NT2/D1 (cell line): ENCODE measurements at places on chromosomes 2 and 18.

DNA sequence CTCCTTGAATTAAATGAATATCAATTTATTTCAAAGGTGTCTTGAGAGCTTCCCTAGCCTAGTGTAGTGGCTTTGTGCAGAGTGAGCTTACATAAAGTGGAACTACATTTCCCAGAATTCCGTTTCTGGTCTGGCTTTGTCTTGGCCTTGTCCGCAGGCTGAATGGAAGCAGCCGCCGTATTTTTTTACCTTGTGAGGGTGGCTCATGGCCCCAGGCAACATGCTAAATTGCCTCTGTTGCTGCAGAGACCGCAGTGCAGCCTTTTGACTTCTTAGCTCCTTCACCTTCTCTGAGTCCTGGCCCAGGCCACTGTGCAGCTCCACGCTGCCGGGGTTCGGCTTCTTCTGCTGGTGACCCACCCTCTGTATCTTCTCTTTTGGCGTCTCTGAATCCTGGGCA is 114.8 kb upstream of the SLC38A11 start:
- DNase-seq, result peak; percentile 47

DNA sequence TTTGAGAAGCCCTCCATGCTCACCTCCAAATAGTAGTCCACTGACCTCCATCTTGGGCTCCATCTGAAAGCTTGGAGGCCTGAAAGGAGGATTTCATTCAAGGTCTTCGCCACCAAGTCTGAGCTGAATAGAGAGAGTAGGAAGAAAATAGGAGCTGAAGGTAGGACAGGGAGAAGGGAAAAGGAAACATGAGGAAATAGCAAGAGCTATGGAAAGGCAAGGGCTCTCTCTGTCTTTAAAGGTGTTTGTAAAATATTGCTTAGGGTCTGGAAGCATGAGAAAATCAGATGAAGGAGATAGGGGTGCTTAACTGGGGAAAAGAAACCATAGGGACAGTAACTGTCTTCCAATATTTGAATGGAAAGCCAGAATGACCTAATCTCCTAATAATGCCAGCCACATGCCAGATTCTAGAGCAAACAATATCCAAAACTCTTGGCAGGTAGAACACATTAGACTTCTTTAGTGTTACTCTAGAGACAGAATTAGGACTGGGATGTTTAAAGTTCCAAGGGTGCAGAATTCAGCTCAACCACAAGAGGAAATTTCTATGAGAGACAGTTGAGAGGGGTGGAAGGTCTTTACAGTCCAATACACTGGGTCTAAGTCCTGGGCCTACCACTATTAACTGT is 67.4 kb downstream of the NAB1 start:
- DNase-seq, result no peak

GRCh38 chr2:128450211-128451024 is 131.8 kb upstream of the HS6ST1 start:
- DNase-seq, result no peak

GRCh38 chr2:159124931-159125467 is 156.6 kb downstream of the TANC1 start:
- no peak for DNase-seq

DNA sequence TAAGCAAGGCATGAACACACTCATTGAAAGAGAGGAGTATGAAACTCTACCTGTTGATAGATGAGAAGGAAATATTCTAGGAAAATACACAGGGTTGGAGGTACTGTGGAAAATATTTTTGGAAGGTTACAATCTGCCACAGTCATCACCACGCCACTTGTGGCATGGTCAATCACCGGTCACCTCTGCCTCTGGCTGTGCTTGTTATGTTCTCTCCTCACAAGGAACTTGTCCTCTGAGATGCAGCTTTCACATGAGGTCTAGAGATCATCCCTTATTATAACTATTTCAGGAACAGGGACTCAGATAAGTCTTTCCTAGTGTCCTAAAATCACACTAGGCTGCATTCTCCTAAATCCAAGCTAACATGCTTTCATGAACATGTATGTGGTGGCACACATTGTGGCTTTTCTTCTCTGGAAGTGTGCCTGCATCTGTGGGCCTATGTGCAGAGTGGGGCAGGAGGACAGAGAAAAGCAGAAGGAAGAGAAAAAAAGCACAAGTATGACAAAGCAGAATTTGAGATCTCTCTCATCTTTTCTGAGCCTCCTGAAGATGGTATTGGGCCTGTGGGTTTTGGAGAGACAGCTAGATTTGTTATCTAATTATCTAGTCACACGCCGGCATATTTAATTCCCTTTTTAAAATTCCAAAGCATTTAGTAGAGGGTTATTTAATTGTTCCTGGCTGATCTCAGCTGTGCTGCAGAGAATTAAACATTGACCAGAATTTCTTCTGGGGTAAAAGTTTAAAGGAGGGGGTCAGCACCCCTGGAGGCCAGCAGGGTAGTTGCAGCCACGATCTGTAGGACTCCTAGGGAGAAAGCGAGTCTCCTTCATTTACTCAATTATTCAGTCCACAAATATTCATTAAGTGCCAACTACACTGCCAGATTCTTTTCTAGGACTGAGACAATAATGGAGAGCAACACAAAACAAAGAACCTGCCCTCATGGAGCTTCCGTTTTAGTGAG is 294.6 kb downstream of the RDH14 start:
- DNase-seq, result no peak

DNA sequence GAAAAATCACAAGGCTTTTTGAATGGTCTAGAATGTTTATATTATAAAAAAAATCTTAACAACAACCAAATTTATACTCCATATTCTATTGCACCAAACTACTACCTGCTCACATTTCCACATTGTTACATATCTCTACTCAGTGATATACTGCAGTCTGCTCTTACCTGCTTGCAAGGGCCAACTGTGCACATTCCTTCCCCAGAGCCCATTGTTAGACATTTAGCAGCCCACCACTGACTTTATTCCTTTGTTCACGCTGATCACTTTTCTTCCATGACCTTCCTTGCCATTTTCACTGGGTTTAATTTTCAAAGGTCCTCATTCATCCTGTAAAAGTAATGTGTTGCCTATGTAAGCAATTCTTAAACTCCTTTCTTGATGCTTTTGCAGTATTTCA is 109.7 kb upstream of the KCNJ3 start:
- no peak for DNase-seq

- no peak for DNase-seq
Observed at GRCh38 chr18:56727399-56727798, 76.2 kb downstream of the WDR7 start.

DNA sequence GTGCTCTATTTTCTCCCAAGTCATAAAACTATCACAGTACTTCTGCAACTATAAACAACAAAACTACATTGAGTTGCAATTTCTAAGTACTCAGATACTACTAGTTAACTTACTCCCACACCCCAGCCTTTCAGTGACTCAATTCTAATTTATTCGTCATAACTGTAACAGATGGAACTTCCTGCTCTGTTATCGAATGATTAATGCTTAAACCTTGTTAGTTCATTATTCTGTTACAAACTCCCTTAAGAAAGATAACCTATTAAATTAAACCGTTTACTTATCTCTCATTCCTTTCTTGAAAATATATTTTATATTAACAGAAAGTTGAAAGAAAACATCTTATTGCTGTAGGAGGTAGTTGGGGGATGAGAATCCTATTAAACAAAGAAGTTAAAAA is 17.0 kb downstream of the TNFAIP6 start:
- DNase-seq, result no peak

DNA sequence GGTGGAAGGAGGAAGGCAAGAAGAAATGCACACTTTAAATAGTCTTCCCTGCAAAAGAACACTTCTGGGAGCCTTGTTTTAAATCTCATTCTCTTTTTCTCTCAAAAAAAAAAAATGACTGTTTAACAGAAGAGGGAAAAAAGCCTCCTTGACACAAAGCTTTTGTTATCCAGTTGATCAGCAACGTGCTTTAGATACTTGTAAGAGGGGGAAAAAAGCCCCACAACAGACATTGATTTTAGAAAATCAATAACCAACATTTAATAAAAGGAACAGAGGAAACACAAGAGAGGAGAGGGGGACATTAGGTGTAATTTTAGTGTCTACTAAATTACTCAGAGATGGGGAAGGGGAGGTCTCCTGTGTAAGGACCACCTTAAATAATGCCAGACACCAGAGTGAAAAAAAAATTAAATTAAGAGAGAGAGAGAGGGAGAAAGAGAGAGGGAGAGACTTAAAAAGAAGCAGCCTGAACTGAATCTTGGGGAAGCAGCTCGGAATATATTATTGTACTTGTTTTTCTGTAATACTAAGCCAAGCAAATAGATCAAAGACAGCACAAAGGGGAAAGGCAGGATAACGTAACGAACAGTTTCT is 4.7 kb downstream of the ZEB2 start:
- DNase-seq, result no peak

DNA sequence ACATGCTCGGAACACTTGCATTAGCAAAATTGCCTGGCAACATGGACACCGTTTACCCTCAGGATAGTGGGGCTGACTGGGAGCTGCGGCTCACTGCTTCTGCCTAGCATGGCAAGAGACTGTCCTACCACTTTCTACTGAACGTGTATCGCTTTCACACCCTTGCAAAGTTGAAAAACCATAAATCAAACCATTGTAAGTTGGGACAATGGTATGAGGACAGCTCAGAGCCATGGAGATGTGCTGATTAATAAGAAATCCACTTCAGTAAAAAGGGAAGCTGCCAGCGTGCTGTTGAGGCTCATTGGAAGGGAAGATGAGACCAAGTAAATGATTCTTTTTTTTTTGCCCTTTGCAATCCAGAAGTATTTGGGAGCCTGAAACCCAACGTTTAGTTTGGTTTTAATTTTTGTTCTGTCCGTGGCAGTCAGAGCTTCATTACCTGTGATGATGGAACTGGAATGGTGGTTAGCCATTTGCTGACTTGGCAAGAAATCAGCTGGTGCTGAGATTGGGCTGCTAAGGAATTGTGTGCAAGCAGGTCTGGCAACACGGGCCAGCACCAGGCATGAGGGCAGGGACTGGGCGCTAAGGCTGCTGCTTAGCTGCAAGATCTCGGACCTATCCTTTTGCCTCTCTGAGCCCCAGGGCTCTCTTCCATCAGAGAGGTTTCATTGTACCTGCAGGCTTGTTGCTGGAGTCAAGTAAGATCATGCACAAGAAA is 75.5 kb upstream of the HS6ST1 start:
- no peak for DNase-seq

- no peak for DNase-seq
Observed at GRCh38 chr2:134099273-134099672, 154.6 kb upstream of the MGAT5 start.

GRCh38 chr18:54127759-54128378 is 96.6 kb downstream of the MBD2 start:
- DNase-seq, result peak; percentile 43

GRCh38 chr2:20051532-20052228 is at the start of gene LAPTM4A:
TSS of gene LAPTM4A (minus strand) at chr2:20051628. CDS start at chr2:20051520, 108 bp downstream.
- peak; percentile 100 for DNase-seq

DNA sequence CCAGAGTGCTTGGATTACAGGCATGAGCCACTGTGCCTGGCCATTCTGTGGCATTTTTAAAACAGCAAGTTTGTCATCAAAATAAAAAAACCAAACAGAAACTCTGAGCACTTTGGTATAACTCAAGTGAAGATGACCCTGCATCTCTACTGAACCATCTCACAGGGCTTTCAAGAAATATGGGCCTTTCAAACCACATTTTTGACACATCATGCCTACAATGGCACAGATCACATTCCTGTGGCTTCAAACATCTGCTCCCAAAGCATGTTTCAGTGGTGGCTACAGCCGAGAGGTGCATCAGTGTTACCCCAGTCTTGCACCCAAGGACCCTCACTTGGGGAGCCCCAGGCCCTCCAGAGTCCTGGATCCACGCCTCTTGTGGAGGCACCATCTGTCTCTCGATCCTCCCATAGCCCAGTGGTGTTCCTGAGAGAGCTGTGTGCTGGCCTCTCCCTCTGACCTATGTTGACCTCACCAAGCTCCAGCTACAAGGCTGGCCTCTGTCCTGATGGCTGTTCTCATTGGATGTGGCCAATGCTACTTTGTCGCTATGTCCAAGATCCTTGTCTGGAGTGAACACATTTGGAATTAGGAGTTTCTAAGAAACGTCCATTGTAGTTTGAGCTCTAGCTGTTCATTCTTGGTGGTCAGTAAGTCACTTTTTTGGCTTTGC is 55.2 kb upstream of the RALBP1 start:
- DNase-seq, result no peak

DNA sequence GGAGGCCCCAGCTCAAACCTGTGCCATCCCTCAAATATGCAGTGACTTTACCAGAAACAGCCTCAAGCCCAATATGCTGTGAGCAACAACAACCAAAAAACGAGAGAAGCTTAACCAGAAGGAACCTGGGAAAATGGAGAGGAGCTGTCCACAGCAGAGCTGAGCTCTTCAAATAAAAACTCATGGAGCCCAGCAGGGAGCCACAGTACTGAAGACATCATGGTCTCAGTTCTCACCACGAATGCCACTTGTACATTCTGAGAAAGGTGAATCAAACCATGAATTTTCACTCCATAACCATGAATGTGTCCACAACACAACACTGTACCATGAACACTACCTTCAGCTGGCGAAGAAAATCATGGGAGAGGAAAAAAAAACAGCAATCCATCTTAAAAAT is 50.5 kb downstream of the KLHL14 start:
- DNase-seq, result no peak

GRCh38 chr18:11526675-11527074 is 82.7 kb upstream of the SLC35G4 start:
- no peak for DNase-seq

GRCh38 chr2:79120194-79120713 is at the start of gene REG1A:
TSS of gene REG1A (plus strand) at chr2:79120488. CDS start at chr2:79120862, 374 bp downstream.
- DNase-seq, result no peak

GRCh38 chr18:49082714-49083688 is 132.2 kb upstream of the SMAD7 start:
- no peak for DNase-seq

- DNase-seq, result peak; percentile 84
Observed at GRCh38 chr2:44479127-44479887, 117.6 kb downstream of the CAMKMT start.

GRCh38 chr2:15675456-15676195 is 84.0 kb downstream of the DDX1 start:
- no peak for DNase-seq
